Colonic mucosa (tissue), 4 donors: ENCODE measurements at places on chromosomes 7 and 10. TPM values are rescaled to one million over a fixed set of nuclear protein-coding genes. Genes with fewer than 3 reads are reported as not detected.
A peak's percentile ranks its signal among the peaks of the same experiment; 100 is the strongest.

Gene GSTO2
- 12.8 TPM for total RNA-seq

Gene SORCS1
- 0.40 TPM for total RNA-seq

Gene ESYT2
- total RNA-seq, result 105 TPM

Gene TRIL
- 1.9 TPM for total RNA-seq

Gene RNF133
- total RNA-seq, result 0.32 TPM

Gene SEMA3C
- total RNA-seq, result 103 TPM

Gene MYO1G
- total RNA-seq, result 3.6 TPM

Gene ZNF107
- total RNA-seq, result 5.5 TPM

- DNase-seq, result no peak
Observed at GRCh38 chr10:78278058-78278404, 244.4 kb downstream of the RPS24 start.

- peak; percentile 26 for DNase-seq
Observed at GRCh38 chr10:110530131-110530831, 32.6 kb downstream of the DUSP5 start.

DNA sequence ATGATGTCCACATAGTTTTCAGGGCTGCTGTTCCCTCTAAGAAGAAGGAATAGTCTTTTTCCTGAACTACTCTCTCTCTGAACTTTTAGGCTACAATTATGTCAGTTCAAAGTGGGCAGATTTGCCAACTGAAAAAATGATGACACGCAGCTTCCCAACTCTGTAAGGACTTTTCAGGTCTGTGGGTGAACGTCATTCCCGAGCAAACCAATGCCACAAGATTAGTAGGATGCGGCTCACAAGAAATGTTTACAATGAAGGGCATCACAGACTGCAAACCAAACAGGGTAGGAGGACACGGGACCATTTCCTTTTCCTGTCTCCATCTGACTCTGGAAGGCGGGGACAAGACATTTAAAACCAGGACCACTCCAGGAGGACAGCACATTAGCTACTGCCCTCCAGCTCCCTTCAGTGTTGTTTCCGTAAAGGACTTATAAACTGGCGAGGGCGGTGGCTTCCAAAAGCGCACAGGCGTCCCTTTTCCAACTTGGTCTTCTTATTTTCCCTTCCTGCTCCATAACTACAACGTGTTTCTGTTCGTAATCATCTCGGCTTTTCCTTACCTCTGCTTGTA, 539 bp upstream of the MKLN1 start:
- DNase-seq, result peak; percentile 66

GRCh38 chr7:125098377-125098970, 168.8 kb upstream of the POT1 start:
- DNase-seq, result no peak

GRCh38 chr7:2399848-2400587, 3.4 kb upstream of the CHST12 start:
- DNase-seq, result peak; percentile 71

- no peak for DNase-seq
Observed at GRCh38 chr7:108266035-108266434, 135.9 kb upstream of the LAMB4 start.

DNA sequence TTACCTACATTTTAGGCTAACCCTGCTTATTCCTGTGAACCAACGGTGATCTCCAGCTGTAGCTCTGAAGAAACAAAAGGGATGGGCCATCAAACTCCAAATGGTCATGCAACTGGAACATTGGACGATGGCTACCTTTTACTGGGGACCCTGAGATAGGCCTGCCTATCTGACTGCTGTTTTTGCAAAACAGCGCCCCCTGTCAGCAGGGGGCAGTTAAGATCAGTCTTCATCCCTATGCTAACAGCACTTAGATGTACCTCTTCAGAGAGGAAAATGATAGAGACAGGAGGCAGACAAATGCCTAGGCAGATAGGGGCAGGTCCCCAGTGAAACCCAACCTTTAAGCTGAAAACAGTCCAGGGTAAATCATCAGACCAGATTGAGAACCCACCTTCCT, 1085.4 kb upstream of the SORCS1 start:
- no peak for DNase-seq

DNA sequence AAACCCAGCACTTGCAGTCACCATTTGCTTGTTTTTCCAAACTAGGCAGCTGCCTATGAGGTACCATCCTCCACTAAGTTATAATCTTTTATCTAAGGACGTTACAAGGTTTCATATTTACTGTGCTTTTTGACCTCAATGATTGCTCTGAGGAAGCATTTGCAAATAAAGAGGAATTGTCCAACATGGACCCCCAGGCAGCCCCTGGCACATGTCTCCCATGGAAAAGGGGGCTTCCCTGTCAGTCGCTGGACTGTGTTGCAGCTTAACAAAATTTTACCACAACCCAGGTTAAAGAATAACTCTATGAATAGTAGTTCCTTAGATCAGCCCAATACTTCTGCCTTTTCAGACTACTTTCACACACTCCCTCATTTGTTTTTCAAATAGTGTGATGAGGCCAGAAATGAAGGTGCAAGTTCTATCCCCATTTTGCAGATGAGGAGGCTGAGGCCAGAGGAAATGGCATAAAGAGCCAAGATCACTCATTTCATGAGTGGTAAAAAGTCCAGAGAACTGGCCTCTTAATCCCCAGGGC, 52.8 kb upstream of the ZPBP start:
- no peak for DNase-seq
